Hippocampal formation (tissue), 2 donors: ENCODE measurements at places on chromosomes 13 and 19.

- DNase-seq, result no peak
These were observed 4.6 kb downstream of the GRIN2D start for GRCh38 chr19:48398102-48398374.

GRCh38 chr13:103451656-103452055, 385.4 kb upstream of the SLC10A2 start:
- no peak for DNase-seq

DNA sequence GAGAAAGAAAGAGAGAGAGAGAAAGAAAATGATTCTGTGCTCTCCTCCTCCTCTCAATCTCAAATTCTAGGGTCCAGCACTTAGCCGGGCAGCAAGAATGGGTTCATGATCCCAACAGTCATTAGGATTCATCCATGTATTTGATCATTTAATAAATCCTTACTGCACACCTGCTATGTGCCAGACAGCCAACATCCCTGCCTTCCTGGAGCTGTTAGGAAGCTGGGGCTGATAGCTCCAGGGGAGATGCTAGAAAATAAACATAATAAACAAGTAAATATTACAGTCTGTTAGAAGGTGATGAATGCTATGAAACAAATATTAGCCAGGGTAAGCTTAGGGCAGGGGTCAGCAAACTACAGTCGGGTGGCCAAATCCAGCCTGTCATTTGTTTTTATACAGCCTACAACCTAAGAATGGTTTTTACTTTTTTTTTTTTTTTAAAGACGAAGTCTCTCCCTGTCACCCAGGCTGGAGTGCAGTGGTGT, 9.9 kb upstream of the ACP7 start:
- DNase-seq, result no peak

DNA sequence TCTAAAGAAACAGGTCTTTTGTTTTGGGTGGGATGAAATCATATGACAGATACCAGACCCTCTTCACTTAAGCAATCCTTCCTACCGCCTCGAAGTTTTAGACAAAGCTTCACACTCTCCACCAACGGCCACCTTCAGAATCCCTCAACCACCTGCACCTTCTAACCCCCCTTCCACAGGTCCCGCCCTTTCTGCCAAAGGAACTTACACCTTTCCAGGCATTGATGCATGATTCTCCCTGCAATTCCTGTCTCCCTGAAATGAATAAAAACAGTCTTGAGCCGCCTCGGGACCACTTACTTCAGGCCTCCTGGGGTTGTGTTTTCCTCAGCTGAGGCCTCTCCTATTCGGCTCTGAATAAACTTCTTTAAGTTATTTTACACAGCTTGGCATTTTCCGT, 859 bp downstream of the ZNF433 start:
- DNase-seq, result no peak

DNA sequence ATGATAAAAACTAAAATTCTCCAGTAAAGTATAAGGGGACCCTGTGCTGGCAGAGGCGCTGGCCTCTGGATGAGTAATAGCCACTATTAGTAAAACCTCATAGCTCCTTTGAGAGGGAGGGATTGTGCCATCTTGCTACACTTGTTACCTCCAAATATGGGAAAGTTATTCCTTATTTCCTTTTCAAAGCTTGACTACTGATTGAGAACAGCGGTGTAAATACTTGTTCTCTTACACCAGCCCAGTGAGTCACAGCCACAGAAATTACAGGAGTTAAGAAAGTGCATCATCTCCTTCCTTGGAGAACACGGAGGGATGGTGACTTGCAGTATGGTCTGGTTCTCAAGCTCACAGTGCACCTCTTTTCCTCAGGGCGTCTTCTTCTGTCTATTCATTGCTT, 379.0 kb downstream of the EFNB2 start:
- DNase-seq, result no peak

GRCh38 chr13:98174307-98174706, 2.8 kb downstream of the RNF113B start:
- no peak for DNase-seq
